B cell (primary cell): ENCODE measurements at places on chromosomes 2 and 18. TPM values are rescaled to one million over a fixed set of nuclear protein-coding genes. Genes with fewer than 3 reads are reported as not detected.

MC5R gene
- not detected in 2 replicates for total RNA-seq

CIB4 gene
- total RNA-seq = not detected in 2 replicates

RNF152 gene
- 0.02 and 0.49 TPM in 2 replicates for total RNA-seq

GREB1L gene
- total RNA-seq = not detected in 2 replicates

EVX2 gene
- total RNA-seq = not detected in 2 replicates

CCDC141 gene
- 42.1 and 47.5 TPM in 2 replicates for total RNA-seq

UGT1A3 gene
- total RNA-seq = not detected in 2 replicates

RGPD3 gene
- total RNA-seq = 0.37 and 0.44 TPM in 2 replicates

DPYSL5 gene
- not detected in 2 replicates for total RNA-seq

IL1R2 gene
- not detected in 2 replicates for total RNA-seq

ST6GAL2 gene
- total RNA-seq = not detected in 2 replicates

SULT1C2 gene
- total RNA-seq = not detected in 2 replicates

PRSS56 gene
- total RNA-seq = not detected in 2 replicates

ACKR3 gene
- total RNA-seq = 5.9 and 7.1 TPM in 2 replicates

FEV gene
- not detected in 2 replicates for total RNA-seq

SPR gene
- total RNA-seq = not detected in 2 replicates

EFR3B gene
- total RNA-seq = 0.12 and 0.15 TPM in 2 replicates

SATB2 gene
- 0.49 and 0.61 TPM in 2 replicates for total RNA-seq

RRM2 gene
- total RNA-seq = 1.2 and 1.3 TPM in 2 replicates

RFX8 gene
- total RNA-seq = not detected in 2 replicates

FAHD2B gene
- total RNA-seq = 20.6 and 22.8 TPM in 2 replicates

IRS1 gene
- 10.0 and 11.9 TPM in 2 replicates for total RNA-seq

ASXL3 gene
- 0.02 TPM in 1 of 2 replicates, not detected in the other for total RNA-seq

MYCN gene
- total RNA-seq = not detected in 2 replicates

PAX8 gene
- total RNA-seq = 0.64 and 1.2 TPM in 2 replicates

POTEJ gene
- not detected in 2 replicates for total RNA-seq

MPHOSPH10 gene
- 45.8 and 51.8 TPM in 2 replicates for total RNA-seq

SLC14A1 gene
- 5.8 and 6.1 TPM in 2 replicates for total RNA-seq

C2orf80 gene
- total RNA-seq = not detected in 2 replicates

GPR55 gene
- total RNA-seq = 4.1 and 4.7 TPM in 2 replicates

APOB gene
- total RNA-seq = 0.12 TPM in 1 of 2 replicates, not detected in the other

RIT2 gene
- total RNA-seq = not detected in 2 replicates

ALKAL2 gene
- total RNA-seq = 5.3 and 5.7 TPM in 2 replicates

RUFY4 gene
- not detected in 2 replicates for total RNA-seq

DSG3 gene
- total RNA-seq = not detected in 2 replicates

M1AP gene
- not detected in 2 replicates for total RNA-seq

TLX2 gene
- 0.19 TPM in 1 of 2 replicates, not detected in the other for total RNA-seq

ERICH2 gene
- total RNA-seq = not detected in 2 replicates

CNTNAP5 gene
- not detected in 2 replicates for total RNA-seq

EGR4 gene
- total RNA-seq = 0.30 and 0.41 TPM in 2 replicates

TMEM17 gene
- total RNA-seq = not detected in 2 replicates

AMER3 gene
- total RNA-seq = not detected in 2 replicates

CYTIP gene
- total RNA-seq = 327 and 358 TPM in 2 replicates

DYNAP gene
- total RNA-seq = not detected in 2 replicates
